ENCODE measurements at places on chromosomes 16 and 17.

GRCh38 chr16:77579351-77579891 is 142.9 kb upstream of the NUDT7 start:
- DNase-seq, result peak; percentile 84

DNA sequence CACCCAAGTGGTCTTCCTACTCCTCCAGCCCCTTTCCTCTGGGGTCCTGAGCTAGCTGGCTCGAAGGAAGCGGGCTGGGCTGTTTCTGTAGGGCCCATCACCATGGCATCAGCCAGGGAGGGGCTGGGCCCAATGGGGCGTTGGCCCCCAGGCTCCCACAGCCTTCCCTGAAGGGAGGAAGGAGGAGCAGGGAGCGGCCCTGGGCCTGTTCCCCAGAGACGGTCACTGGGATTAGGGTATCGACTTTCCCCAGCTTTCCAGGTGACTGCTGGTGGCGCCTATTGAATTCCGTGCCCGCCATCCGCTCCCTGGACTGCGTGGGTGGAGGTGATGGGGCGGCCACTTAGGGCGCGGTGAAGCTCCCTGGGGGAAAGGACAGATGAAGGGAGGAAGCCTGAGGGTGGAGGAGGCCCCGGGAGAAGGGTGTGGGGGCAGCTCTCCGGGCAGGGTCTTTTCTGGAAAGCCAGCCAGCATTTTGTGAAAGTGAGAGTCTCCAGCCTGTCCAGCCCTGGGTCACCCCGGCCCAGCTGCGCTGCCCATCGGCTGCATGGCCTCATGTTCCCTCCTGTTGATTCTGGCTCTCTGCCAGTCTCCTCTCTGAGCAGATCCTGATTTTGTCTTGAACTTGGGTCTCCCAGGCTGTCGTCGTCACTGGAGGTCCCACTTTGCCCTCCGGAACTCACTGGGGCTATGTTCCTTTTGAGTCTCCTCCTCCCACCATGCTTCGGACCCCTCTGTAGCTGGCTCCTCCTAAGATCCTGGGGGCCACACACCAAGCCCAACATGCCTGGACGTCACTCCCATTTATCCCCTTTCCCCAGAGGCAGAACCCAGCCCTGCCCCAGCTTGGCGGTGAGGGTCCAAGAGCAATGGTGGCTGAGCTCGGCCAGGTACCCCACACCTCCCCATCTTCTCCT is 9.8 kb downstream of the NHERF1 start:
- DNase-seq, result peak; percentile 53

- no peak for DNase-seq
Observed at GRCh38 chr16:62036101-62036801, at the start of gene CDH8. Gene CDH8 (minus strand): TSS chr16:62036438. CDS start chr16:62021403, 15,035 bp downstream.

DNA sequence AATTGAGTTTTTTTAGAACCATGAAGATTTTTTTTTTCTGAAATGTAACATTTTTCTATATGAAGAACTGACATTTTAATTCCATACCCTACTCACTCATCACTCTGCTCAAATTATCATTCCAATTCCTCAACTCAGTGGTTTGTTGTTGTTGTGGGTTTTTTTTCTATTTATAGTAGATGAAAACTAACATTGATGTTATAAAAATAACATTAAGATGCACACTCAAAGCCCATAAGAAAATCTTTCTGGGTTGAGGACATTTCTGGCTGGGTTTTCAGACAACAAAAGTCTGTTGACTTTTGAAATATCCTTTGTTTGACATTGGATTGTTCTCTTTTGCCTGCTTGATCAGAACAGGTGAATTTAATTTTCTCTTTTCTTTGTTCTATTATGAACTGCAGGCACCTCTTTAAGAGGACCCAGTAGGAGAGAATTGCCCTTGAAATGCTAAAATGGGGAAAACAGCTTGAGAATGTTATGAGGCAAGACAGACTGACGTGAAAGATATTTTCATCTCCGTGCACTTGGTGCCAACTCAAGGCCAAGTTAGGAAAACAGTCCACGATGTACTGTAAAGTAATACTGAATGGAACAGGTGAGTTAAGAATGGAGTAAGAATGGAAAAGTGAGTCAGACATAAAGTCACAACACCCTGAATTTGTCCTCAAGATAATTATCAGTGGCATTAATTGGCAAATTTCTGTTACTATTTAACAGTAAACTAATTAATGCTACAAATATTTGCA is 16.1 kb upstream of the ABCA5 start:
- peak; percentile 26 for DNase-seq

GRCh38 chr16:9596788-9597187 is 505.3 kb downstream of the HAPSTR1 start:
- no peak for DNase-seq

DNA sequence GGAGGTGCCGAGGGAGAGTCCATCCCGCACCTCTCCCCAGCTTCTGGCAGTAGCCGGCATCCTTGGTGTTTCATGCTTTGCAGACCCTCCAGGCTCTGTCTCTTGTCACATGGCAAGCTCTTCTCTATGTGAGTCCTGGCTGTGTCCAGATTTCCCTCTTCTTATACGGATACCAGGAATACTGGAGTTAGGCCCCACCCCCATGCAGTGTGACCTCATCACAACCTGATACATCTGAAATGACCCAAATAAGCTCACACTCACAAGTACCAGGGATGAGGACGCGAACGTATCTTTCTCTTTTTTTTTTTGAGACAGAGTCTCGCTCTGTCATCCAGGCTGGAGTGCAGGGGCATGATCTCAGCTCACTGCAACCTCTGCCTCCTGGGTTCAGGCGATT is 23.3 kb downstream of the TRAP1 start:
- DNase-seq, result no peak

GRCh38 chr17:18021372-18021771 is 17.6 kb downstream of the ATPAF2 start:
- no peak for DNase-seq

All from choroid plexus epithelial cell (primary cell).